ENCODE measurements at places on chromosomes 7 and 10.

DNA sequence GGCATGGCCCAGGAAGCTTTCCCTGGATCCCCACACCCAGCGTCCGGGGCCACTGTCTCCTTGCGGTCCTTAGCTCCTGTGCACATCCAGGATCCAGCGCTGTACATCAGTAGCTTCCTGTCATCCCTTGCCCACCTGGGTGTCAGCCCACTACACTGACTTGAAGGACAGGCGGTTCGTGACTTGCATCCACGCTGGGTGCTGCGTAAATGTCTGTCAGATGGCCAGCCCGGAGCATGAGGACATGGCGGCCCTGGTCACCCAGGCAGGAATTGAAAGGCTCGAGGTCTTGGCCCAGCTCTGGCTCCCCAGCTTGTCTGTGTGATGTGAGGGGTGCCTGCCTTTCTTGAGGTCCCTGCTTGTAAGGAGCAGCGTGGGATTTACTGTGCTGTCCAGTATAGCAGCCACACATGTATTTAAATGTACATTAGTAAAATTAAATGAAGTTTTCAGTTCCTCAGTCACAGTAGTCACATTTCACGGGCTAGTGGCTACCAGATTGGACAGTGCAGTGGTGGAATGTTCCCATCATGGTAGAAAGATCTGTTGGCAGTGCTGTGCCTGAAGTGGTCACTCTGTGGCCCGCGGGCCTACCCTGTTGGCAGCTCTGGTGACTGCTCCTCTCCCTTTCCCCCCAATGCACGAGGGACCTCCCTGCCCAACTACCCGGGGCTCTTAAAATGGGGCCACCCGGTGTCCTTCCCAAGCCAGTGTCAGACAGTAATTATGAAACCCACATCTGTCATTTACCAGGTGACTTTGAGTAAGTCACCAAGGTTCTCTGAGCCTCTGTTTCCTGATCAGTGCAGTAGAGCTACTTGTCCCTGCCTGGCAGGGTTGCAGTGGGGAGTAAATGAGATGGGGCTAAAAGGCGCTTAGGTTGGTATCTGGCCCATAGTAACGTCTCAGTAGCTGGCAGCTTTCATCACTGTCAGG lies 97.8 kb upstream of the PPIF start:
- DNase-seq = no peak

- DNase-seq = no peak
Observed at GRCh38 chr10:8130973-8131911, 76.8 kb downstream of the GATA3 start.

GRCh38 chr10:78049851-78050250 lies 16.2 kb downstream of the RPS24 start:
- DNase-seq = no peak

GRCh38 chr10:132063432-132063831 lies 2.3 kb upstream of the JAKMIP3 start:
- DNase-seq = no peak

- DNase-seq = no peak
Observed at GRCh38 chr7:33964417-33965182, 59.3 kb downstream of the BMPER start.

DNA sequence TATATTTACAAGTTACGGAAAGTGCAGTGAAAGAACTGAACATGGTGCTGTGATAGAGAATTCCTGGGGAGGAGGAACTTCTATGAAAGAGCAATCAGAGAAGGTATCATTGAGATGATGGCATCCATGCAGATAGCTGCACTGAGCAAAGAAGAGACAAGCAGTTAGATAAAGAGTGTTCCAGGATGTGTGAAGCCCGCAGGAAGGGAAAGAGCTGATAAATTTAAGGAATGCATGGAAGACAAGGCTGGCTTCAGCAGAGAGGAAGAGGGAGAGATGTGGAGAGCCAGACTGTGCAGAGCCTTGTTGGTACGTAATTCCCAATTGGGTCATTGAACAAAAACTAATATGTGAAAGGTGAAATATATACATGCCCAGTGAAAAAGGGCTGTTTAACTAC lies 538.9 kb downstream of the INHBA start:
- no peak for DNase-seq

- DNase-seq = no peak
Observed at GRCh38 chr7:158740013-158740656, 35.5 kb upstream of the NCAPG2 start.

DNA sequence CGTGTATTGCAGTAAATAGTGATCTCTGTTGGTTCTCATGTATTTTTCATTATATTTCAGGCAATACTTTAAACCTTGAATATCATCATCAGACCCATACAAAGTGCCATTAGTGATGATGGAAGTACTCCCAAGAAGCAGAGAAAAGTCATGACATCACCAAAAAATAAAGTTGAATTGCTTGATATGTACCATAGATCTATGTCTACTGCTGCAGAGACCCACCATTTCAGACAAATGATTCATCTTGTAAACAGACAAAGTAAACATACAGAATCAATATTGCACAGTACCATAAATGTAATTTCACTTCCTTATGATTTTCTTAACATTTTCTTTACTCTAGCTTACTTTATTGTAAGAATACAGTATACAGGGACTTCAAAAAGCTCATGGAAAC lies 347.8 kb downstream of the IPMK start:
- no peak for DNase-seq

DNA sequence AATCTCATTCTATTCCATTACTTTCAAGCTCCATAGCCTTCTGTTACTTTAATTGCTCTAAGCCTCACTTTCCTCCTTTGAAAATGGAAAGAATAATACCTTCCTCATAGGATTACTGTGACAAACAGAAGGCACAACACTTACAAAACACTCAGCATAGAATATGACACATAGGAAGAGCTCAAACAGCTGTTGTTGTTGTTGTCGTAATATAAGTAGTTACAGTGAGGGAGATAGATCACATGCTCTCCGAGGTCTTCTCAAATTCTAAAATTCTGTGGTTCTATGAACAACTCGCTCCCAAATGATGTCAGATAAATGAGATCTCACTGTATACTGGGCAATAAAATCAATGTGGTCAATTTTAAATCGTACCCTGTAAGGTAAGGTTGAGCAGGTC lies 1049.3 kb upstream of the C7orf33 start:
- no peak for DNase-seq

- DNase-seq = no peak
Observed at GRCh38 chr7:11737723-11738122, 94.3 kb downstream of the THSD7A start.

GRCh38 chr7:149883452-149883861 lies 9.7 kb downstream of the ATP6V0E2 start:
- no peak for DNase-seq

DNA sequence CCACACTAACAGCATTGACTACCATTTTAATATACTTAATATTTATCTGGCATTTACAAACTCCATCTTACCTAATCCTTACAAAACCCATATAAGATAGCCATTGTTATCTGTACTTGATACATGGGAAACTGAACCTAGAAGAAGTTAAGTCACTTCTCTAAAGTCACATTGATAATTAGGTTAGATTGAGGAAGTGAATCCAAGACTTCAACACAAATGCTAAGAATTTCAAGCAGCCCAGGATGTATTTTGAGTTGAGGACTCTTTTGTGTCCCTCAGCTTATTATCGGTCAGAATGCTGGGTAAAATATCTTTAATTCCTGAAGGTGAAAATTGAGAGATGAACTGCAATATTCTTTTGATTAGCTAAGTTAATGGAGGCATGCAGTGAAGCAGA lies 465.5 kb downstream of the PHTF2 start:
- DNase-seq = no peak

GRCh38 chr10:7541137-7542087 lies 125.4 kb downstream of the ITIH5 start:
- DNase-seq = peak; percentile 90

GRCh38 chr7:138169441-138169851 lies 93.2 kb downstream of the AKR1D1 start:
- DNase-seq = no peak

DNA sequence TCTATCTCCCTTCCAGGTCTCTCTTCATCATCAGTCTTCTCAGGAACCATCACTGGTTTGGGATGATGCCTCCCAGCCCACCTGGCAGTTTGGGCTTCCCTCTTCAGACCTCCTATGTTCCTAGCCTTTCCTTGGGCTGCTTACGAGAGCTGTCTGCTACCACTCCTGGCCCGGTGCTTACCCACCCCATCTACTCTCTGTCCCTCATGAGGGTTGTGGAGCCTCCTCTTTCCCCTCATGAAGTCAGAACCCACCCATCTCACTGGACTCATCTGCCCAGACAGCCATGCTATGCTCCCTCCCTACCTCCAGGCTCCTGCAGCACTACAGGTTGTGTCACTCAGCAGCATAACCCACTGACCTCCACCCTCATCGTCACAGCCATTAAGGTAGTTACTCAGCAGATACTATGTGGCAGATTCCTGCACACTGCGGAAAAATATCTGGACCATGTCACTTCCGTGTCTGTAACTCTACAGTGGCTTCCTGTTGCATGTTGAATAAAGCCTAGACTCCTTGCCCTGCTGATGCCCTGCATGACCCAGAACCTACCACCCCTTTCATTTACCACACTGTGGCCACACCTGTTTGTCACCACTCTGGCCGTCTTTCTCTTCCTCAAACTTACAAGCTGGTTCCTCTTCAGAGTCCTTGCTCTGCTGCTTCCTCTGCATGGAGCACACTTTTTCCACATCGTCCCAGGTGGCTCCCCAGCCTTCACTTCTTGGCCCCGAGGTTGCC lies 2.0 kb downstream of the DBNL start:
- no peak for DNase-seq

DNA sequence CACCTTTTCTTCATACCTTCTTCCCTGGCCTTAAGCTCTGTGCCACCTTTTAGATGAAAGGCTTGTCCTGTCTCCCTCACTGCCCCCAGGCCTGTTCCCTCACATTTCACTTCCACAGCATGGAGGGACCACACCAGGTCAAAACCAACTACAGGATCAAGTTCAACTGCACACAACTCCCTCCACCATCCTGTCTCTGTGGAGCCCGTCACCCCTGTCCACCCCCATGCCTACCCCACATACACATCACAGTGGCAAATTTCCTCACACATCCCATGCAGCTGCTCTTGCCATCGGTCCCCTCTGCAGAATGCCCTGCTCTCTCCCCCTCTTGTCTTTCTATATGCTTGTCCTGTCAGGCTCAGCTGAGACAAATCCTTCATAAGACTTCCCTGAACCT lies 154.1 kb downstream of the USP6NL start:
- no peak for DNase-seq

- no peak for DNase-seq
Observed at GRCh38 chr7:70711452-70711851, 420.5 kb upstream of the GALNT17 start.

- no peak for DNase-seq
Observed at GRCh38 chr10:35874311-35875015, 232.4 kb upstream of the FZD8 start.

DNA sequence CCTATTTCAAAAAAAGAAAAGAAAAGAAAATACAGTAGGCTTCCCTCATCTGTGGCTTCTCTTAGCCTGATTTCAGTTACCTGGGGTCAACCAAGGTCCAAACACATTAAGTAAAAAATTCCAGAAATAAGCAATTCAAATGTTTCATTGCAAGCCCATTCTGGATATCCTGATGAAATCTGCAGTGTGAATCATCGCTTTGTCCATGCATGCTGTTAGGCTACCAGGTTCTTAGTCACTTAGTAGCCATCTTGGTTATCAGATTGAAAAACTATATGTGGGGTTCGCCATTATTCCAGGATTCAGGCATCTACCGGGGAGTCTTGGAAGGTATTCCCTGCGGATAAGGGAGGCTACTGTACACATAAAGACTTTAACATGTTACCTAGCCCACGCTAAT lies 991 bp upstream of the FAM204A start:
- DNase-seq = no peak

- no peak for DNase-seq
Observed at GRCh38 chr10:4541292-4541691, 284.7 kb upstream of the AKR1E2 start.

DNA sequence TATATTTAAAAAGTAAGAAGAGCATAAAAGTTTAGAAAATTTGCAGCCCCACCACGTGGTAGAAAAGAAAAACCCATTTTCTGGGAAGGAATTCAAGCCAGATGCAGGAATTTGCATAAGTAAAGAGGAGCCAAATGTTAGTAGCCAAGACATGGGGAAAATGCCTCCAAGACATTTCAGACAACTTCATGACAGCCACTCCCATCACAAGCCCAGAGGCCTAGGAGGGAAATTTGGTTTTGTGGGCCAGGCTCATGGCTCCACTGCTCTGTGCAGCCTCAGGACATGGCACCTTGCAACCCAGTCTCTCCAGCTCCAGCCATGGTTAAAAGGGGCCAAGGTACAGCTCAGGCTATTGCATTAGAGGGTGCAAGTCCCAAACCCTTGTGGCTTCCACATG lies 411.9 kb downstream of the THSD7A start:
- DNase-seq = no peak

DNA sequence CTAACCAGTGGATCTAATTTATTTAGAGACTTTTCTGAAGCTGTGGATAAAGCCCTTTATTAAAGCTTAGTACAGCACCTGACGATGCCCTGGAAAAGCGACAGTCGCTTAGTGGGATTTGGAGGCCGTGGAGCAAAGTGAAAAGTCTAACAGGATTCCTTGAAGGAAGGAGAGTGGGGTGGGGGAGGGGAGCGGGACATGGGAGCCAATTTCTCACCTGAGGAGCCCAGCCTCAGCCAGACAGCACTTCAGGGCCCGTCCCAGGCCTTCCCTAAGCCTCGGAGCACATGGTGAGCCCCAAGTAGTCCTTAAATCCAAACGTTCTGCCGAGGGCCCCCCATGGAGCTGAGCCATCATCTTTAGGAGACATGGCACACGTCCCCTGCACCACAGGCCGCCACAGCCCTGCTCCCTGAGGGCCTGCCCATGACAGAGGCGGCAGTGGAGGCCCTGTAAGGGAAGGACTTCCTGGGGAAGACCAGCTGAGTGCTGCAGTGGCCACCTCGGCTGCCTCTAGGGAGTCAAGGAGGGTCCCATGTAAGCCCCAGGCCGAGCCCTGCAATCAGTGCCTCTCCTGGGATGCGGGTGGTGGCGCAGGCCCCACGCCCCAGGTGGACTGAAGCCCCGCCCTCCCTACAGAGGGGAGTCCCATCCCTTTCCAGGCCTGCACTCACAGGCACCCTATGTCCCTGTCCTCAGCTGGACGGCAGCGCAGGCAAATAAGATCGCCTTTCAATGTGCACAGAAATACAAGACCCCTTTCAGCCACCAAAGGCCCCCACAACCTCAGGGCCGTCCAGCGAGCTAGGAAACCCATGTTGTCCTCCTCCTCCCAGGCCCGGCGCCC lies 187.0 kb downstream of the MAD1L1 start:
- DNase-seq = no peak

GRCh38 chr7:6504996-6505395 lies 46.3 kb downstream of the GRID2IP start:
- no peak for DNase-seq

DNA sequence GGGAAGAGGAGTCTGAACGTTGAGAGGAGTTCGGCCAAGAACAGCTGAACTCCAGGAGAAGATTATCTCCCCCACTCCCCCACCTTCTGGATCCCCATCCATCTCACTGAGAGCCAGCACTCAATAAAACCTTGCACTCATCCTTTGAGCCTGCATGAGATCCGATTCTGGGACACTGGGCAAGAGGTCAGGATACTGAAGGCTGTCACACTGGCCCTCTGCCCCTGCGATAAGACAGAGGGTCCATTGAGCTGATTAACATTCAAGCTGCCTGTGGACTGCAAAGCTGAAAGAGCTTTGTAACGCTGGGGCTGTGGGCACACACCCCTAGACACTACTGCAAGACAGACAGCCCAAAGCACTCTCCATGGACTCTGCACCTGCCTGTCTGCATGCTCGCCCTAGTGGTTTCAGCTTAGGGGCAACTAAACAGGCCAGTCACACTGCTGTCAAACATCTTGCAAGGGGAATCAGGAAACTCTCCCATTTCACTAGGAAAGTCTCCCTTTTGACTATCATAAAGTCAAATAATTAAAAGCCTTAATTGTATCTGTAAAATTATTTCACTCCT lies 42.3 kb upstream of the CNTNAP2 start:
- no peak for DNase-seq

All from left hindlimb (tissue), 1 donor.